AG09309 (cell line): ENCODE measurements at places on chromosomes 1 and 21.

GRCh38 chr1:38498686-38499085 is 360.9 kb downstream of the RRAGC start:
- DNase-seq: no peak

GRCh38 chr1:30665216-30666010 is 58.0 kb downstream of the MATN1 start:
- no peak for DNase-seq

DNA sequence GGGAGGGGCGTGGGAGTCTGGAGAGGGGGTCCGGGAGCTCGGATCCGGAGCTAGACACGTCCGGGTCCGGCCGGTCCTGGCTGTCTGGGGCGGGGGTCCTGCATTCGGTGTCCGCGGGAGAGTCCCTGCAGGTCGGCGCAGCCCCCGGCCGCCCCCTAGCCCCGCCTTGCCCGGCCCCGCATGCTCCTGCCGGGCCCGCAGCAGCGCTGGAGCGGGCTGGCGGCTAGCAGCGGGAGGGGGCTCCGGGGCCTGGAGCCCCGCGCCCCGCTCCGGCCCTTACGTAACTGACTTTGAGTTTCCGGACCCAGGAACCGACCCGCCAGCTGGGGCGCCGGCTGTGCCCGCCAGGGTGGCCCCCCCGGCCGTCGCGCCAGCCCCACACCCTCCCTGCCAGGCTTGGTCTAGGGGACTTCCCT is 26.9 kb upstream of the EPB41 start:
- no peak for DNase-seq

GRCh38 chr1:26616881-26617280 is 78.9 kb upstream of the ARID1A start:
- DNase-seq: no peak

DNA sequence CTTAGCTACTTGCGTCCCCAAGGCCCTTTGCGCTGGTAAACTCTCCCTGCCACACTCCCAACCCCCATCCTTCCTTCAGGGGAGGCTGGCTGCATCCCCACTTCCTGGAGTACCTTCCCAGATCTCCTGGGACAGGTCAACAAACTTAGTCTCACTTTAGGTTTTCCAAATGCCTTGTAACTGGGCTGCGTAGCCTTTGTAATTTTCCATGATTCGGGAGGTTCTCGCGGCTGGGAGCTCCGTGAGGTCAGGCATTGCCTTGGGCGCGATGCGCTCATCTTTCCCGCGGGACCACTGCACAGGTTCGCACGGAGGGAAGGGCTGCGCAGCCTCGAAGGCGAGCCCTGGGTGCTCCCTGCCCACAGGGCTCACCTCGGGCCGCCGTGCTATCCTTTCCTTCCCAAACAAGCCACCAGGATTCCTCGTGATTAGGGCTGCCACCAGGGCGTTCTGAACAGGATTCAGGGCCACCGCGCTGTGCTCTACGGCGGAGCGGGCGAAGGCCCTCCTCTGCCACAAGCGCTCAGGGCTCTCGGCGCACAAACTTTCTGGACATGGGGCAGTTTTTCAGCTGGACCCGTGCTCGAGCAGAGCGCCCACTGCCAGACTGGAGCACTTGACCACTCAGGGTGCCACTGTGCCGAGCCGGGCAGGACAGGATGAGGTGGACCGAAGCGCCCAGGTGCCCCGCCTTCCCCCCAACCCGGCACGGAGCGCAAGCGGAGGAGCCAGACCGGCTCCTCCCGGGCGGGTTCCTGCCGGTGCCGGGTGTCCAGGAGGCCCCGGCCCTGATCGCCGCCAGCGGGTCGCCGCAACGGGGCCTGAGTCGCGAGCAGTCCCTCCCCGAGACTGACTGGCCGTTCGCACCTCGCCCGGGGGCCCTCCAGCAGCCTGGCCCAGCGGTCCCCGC is 1.1 kb downstream of the TMPRSS2 start:
- no peak for DNase-seq
